ENCODE measurements at places on chromosomes 1 and 21.

DNA sequence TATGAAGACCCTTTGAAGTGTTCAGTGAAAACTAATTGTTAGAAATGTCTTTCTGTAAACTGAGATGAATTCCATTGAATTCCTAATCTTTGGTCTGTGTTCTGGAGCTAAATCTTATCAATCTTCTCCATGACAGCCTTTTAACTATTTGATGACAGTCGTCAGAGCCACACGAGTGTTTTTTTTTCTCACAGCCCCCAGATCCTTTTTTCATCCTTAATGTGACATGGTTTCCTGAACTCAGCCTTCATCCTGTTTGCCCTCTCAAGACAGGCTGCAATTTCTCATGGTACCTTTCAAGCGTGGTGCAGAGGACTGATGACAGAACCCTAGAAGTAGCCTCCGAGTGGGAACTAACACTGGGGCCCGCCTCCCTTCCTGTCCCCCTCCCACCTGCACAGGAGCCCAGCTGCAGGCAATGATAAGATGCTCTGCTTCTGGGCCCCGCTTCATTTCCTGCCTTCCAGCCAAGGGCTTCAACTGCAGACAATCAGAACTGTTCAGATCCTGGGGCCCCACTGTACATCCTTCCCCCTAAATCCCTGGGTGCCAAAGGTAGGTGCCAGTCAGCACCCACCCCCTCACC lies 114.6 kb upstream of the VAV3 start:
- DNase-seq: no peak

GRCh38 chr1:49013079-49013478 lies 236.4 kb upstream of the BEND5 start:
- DNase-seq: no peak

DNA sequence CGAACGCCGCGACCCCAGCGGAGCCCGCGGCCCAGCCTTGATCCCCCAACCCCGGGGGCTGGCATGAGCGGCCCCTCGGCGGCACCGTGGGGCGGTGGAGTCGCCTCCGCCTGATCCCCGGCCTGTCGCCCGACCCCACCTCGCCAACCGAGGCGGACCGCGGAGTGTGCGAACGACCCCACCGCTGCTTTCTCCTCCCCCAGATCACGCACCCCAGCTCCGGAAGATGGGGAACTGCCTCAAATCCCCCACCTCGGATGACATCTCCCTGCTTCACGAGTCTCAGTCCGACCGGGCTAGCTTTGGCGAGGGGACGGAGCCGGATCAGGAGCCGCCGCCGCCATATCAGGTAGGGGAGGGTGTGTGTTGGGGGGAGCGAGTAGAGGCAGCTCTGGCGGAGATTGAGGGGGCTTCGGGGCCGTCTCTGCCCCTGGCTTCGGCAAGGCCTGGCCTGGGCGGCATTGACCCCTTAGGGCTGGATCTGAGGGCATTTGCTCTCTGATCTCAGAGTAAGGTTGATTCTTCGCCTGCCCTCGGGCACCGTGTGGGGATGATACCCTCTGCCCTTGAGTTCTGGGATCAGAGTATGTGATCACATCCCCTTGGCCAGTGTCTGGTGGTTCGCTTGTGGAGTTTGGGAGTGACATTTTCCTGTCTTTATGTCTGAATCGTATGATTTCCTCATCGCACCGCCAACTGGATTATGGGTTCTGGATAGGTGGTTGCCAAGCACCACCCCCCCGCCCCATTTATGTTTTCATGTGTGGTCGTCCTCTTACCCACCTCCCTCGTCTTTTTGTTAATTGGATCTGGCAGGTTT lies 668 bp downstream of the RNF11 start:
- DNase-seq: no peak

DNA sequence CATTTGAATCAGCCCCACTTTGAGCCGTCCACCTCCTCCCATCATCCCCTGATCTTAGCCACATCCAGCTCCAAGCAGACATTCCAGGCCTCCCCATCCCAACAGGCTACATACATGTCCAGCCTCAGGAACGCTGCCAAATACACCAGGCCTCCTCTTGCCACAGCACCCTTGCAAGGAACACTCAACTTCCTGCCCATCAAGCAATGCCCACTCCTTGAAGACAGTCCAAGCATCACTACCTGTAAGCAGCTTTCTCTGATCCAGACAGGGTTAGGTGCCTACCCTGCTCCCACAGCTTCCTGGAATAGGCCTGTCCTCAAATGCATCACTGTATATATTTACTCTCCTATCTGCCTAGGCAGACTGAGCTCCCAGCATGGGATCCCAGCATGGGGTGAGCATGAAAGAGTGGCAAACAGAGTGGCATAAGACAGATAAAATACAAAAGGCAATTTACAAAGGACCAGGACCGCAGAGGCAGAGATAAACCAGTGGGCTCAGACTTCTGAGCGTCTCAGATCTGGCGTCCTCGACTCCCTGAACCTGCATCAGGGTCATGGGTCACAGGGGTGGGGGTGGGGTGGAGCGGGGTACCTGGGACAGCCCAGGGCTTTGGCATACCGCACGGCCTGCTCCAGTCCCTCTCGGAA lies 816 bp downstream of the HYI start:
- DNase-seq: no peak

- no peak for DNase-seq
Observed at GRCh38 chr1:224786533-224787250, 142.8 kb upstream of the DNAH14 start.

DNA sequence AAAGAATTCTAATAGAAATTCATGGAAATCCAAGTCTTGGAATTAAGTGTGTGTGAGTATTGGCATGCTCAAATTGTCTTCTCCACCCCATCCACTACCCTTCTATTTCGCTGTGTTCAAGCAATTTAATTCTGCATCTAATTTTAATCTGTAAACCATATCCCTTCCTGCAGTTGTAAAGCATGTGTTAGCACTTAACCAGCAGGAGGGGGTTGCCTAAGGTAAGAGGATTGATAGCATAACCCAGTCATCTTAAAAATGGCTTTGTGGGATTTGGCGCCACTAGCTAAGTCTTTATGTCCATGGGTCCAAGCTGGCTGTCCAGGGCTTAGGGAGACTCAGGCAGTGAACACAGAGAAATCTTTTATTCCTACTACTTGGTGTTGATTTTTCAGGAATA lies 210.3 kb downstream of the PTPRC start:
- DNase-seq: no peak

- no peak for DNase-seq
Observed at GRCh38 chr1:82284213-82284612, 483.5 kb downstream of the ADGRL2 start.

DNA sequence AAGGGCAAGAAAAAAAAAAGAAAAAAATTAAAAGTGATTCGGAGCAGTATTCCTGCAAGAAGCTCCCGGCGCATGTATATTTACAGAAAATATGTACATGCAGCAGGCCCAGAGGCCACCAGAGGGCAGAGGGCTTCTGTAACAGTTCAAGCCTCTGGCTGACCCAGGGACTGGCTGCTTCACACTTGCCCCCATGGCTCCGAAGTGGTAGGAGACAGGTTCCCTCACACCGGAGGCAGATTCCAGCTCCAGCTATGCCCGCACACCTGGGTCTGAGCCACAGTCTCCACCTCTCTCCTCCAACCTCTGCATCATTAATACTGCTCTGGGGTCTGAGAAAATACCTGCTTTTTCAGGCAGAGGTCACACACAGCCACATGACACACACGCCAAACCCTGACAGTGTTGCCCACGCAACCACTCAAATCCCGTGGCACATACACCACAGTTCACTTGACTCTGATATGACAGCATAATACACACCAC lies 2.2 kb upstream of the ARHGAP30 start:
- DNase-seq: peak; percentile 45

DNA sequence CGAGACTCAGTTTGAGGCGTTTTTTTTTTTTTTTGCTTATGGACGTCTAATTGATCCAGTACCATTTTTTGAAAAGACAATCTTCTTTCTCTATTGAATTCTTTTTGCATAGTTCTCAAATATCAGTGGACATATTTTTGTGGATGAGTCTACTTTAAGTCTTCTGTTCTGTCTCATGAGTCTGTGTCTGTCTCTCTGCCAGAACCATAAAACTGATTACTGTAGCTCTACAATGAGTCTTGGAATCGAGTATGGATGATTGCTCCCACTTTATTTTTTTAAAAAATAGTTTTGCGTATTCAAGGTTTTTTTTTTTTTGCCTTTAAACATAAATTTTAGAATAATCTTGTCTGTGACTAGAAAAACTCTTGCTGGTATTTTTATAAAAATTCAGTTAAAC lies 323.5 kb downstream of the ZNF326 start:
- DNase-seq: no peak

GRCh38 chr1:10544239-10544638 lies 69.5 kb downstream of the PEX14 start:
- no peak for DNase-seq

DNA sequence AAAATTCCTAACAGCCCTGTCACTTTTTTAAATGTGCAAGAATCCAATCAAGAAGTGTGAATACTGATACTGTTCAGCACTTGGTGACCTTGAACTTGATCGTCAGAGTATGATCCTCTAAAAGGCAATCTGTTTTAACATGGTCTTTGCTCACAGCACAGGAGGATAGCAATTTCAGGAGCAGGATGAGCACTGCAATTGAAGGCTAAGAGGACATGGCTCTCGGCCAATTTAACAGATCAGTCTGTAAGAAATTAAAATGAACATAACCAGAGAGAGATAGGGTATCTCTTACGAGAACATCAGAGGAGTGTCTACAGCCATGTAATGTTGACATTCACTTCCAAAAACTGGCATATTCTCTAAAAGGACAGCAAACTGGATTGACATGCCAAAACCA lies 243.1 kb downstream of the LTN1 start:
- no peak for DNase-seq

- DNase-seq: no peak
Observed at GRCh38 chr1:109624201-109625010, 4.8 kb downstream of the AMPD2 start.
